ENCODE measurements at places on chromosomes 1 and 21. TPM values are rescaled to one million over a fixed set of nuclear protein-coding genes. Genes with fewer than 3 reads are reported as not detected.

The CELA3A gene
- total RNA-seq: not detected

GRCh38 chr21:16205527-16205926 lies 475.7 kb downstream of the USP25 start:
- no peak for DNase-seq

DNA sequence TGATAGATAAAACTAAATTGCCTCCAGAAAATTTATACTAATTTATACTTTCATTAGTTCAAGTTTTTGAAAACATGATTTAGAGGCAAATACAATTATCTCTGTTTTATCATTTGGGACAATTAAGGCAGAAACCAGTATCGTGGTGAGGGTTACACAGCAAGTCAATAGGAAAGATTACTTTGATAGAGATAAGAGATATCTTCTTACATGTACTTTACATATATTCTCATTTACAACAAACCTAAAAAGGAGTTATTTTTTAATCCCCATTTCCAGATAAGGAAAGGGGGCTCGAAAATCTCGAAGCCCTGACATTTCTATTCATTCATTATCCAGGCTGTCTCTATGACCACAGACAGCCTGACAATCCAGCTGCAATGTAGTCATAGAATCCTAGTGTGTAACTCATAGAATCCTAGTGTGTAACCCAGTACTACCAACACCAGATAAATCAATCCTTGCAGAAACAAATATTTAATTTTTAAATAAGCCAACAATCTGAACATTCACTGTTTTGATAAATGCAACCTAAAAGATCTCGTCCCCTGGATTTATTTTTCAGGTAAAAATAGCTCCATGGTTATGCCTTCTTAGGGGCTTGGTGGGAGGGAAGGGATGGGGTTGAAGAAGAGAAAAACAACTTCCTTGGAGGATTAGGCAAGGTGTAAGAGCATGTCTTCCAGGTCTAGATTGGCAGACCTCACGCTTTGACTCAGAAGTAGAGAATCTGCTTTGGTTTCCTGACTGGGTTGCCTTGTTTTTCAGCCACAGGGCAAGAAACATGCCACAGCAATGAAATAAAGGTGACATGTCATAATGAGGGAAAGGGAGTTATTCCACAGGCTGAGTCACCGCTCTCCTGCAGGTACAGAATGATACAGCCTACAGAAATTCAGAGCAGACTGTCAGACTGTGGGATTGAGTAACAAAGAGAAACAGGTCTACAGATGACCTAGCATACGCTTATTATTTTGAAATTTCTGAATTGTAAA lies 45.6 kb downstream of the IRF2BP2 start:
- DNase-seq: no peak

GRCh38 chr1:68120136-68120791 lies 69.8 kb upstream of the DIRAS3 start:
- no peak for DNase-seq

GRCh38 chr1:106620521-106620954 lies 435.9 kb upstream of the PRMT6 start:
- DNase-seq: no peak

- no peak for DNase-seq
Measured at GRCh38 chr1:240618946-240619345, 7.0 kb upstream of the GREM2 start.

DNA sequence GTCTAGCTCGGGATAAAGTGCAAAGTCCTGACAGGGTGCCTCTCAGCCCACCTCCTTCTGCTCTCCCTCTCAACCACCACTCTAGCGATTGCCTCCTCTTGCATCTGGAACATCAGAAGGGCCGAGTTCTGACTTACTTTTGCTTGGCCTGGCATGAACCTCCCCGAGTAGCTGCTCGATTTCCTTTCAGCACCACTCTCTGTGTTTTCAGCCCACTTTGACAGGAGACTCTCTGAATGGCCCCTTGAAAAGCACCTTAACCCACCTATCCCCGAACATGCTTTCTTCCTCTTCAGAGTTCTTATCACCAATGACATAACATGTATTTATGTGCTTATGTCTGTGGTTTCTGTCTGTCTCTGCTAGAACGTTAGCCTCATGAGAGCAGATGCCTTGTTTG lies 225.8 kb upstream of the RUNX1 start:
- no peak for DNase-seq

DNA sequence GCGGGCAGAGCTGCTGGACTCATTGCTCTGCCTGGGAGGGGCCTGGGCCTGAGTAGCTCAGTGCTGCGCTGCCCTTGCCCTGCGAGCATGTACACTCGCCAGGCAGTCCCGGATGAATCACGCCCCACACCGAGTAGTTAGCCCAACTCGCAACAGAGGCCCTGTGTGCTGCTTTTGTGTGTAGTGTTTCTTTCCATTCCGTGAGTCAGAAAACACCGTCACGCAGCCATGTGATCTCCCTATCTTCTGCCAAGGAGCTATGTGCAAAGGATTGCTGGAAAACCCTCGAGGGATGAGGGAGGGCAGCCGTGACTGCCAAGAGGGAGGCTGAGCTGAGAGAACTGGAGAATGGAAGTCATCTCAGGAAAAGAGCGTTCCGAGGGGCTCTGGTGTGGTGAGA lies 37.3 kb downstream of the NENF start:
- DNase-seq: peak; percentile 86

The PLEKHA6 gene
- total RNA-seq: 18.7 TPM

DNA sequence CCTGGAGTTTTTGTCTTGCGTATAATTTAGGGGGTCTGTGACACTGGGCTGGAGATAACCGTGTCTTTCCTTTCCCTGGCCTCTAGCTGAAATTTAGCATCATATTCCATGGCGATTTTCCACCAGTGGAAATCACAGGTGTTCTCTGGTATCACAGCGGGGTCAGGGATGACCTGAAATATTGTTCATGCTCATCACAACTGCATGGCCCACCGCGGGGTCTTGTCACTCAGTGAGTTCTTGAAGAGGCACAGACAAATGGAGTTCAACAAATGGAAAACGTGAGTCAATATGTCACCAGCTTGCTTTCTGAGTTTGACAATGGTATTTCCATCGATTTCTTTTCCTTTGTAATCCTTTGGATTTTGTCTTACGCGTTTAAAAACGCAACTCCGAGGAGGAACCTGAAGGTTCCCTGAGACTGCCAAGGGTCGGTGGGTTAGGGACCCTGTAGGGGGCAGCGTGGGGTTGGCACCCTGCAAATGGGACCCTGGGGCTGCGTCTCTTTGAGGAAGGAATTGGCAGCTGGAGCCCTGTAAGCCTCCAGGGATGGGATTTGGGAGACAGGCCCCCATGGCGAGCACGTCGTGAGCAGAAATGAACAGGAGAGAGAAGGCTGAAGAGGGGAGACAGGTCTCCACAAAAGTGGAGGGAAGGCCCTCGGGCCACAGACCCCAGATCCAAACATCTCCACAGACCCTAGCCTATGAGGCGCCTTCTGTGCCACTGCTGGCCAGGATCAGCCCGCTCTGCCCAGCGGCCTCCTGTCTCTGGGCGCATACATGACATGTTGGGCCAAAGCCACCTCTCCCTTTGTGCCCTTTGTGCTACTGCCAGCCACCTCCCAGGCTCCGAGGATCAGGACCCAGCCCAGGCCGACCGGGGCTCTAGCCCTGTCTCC lies 32.1 kb upstream of the RUNX3 start:
- DNase-seq: no peak

DNA sequence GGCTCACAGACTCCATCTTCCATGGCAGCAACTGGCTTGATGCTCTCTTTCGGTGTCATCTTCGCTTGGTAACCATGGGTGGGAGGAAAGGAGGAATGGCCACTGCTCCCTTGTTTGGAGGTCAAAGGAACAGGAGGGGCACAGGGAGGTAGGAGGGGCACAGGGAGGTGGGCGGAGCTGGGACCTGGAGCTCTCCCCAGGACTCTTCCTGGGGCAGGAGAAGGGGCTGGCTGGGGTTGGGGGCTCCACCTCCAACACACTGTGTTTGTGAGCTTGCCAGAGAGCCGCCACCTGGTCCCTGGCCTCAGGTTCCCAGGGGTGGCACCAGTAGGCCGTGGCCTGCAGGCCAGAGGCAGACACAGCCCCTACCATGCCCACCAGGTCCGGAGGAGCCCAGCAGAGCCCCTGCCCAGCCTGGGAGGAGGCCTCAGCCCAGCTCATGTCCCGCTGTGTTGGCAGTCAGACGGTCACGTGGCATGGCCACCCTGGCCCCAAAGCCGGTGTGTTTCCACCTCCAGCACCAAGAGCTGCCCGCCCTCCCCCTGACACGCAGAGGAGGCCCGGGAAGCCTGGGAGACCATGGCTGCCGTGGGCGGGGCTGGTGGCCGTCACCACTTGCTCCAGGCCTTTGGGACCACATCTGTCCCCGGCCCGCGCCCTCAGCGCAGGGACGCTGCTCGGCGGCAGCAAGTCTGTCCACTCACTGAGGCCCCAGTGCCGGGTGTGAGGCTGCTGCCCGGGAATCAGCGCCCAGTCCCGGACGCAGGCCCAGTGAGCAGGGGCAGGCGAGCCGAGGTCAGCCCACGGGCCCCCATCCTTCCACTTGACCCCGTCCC lies 73.9 kb downstream of the MORN1 start:
- DNase-seq: no peak

DNA sequence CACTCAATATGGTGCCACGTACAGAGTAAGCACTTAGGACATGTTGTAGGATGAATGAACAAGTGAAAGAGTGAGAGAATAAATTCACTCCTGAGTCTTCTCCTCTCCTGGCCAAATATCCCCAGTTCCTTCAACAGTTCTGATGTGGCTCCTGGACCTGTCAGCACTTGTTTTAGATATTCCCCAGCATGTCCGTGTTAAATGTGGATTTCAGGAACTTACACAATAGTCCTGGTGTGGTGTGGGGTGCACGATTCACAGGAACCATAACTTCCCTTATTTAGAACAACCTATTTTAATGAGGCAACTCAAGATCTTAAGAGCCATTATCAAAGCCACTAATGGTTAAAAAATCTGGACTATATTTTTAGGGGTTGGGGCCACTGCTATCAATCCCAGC lies 39.0 kb upstream of the MYSM1 start:
- no peak for DNase-seq

DNA sequence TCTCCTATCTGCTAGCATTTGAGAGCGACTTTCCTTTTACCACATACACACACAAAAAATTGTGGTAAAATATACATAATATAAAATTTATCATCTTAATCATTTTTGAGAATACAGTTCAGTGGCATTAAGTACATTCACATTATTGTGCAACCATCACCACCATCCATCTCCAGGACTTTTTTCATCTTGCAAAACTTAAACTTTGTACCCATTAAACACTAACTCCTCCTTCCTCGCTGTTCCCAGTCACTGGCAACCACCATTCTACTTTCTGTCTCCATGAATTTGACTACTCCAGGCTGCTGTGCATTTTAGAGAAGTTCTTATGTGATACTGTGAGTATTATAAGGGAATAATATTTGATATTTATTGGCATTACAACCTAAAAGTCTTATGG lies 181.3 kb downstream of the C1orf21 start:
- no peak for DNase-seq
